ENCODE measurements at places on chromosomes 12 and 14.

DNA sequence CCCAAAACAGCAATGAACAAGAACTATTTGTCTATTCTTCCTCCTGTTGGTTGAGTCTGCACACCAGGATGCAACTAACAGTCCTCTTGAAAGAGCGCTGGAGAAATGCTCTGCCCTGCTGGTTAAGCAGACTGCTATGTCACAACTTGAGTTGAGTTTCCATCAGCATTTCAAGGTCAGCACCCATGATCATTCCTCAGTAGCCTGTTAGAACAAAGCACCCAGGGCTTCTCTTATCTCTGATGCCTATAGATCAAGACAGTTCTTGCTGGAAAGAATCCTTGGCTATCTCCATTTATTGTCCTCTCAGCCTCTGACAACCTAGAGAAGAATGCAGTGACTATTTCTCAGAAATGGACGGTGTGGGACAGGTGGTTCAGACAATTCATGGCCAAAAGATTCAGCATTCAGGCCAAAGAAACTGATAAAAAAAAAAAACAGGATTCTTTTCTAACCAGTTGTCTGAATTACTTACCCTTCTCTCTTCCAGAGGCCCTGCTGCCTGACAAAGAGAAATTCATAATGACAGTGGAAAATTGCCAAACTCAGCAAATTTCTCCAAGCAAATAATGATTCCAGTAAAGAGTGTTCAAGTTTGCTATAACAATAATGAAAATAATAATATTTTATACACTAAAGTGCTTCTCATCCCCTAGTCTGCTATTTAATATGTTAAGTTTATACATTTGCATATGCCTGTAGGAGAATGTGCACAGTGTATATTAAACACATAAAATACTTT is 306.7 kb downstream of the EMP1 start:
- no peak for DNase-seq

DNA sequence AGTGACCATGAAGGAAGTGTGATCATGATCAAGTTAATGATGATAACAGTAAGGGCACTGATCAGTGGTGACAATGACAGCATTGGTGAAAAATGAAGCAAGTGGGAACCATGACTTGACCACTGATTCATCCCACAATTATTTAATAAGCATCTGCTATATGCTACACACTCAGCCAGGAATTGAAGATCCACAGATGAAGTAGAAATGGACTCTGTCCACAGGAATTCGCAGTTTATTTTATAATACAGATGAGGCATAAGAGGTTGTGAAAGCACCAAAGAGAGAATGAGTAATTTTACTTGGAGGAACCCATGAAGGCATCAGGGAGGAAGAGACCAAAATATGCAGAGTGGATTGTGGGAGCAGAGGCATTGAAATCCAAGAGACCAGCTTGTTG is 33.8 kb upstream of the SMUG1 start:
- no peak for DNase-seq

- DNase-seq = no peak
Measured at GRCh38 chr14:101066826-101067510, 163.4 kb upstream of the RTL1 start.

GRCh38 chr14:93804654-93805053 is 16.4 kb upstream of the PRIMA1 start:
- DNase-seq = peak; percentile 88

DNA sequence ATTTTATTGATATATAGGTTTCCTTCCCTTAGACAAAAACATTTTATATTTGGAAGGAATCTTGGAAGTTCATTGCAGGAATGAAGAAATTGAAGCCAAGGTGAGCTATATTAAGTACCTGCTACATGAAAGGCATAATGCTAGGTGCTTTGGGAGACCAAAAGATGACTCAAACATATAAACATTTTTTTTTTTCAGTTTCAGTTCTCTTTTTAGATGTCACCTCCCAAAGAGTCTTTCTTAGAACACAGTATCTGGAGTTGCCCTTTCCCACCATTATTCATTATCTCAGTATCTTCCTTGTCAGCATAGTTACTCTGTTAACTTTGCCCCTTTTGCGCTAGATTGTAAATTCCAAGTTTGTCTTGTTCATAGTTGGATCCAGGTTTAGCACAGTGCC is 1.1 kb downstream of the LIN52 start:
- DNase-seq = no peak

DNA sequence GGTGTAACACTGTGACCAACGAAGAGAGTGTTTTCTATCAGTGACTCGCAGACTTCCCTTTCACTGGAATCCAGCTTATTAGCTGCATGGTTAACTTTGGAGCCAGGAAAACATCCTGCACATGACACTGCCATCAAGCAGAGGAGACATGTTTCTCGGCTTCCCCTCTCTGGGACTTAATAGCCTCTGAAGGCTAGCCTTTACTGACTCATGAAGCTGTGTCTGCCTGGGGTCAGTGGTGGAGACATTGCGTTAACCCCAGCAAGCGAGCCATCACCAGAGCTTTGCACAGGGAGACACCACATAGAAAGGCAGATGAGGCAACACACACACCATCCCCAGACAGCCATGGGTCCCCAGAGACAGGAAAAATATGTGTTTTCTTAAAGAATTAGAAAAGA is 126.9 kb upstream of the PRICKLE1 start:
- DNase-seq = no peak

DNA sequence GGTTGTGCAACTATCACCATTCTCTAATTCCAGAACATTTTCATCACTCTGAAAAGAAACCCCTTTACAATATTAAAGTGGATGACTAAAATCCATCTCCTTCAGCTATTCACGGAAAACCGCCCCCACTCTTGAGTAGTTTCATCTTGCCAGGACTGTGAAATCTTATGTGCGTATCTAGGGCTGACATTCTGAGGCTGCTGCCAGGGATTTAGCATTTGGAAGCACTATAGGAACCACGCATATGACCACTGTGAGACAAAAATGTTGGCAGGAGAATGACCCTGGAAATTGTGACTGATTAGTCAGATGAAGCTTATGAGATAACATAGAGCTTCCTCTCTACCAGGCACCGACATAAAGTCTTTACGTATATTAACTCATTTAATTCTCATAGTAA is 305.2 kb upstream of the PDE3A start:
- no peak for DNase-seq

DNA sequence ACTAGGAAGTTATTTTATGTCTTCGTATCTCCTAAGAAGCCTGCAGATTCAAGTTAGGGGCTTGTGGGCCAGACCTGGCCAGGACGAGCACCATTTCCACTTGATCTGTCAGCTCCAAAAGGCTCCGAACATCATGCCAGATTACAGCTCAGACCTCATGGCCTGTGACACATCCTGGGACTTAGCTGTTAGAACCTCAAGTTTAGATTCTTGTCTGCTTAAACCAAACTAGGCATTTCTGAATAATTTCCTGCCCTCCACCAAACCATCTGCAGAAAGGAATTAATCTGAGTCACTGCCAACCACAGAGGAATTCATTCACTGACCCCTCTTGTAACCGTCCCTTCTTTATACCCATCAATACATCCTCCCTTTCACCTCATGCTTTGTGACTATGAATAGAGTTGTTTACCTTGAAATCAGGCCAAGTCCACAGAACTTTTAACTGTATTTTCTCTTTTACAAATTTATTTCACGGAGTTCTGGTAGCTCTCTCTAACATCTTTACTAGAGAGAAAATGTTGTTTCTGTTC is 120.3 kb downstream of the FBXL14 start:
- DNase-seq = no peak

GRCh38 chr12:115946092-115946491 is 331.4 kb downstream of the MED13L start:
- no peak for DNase-seq

DNA sequence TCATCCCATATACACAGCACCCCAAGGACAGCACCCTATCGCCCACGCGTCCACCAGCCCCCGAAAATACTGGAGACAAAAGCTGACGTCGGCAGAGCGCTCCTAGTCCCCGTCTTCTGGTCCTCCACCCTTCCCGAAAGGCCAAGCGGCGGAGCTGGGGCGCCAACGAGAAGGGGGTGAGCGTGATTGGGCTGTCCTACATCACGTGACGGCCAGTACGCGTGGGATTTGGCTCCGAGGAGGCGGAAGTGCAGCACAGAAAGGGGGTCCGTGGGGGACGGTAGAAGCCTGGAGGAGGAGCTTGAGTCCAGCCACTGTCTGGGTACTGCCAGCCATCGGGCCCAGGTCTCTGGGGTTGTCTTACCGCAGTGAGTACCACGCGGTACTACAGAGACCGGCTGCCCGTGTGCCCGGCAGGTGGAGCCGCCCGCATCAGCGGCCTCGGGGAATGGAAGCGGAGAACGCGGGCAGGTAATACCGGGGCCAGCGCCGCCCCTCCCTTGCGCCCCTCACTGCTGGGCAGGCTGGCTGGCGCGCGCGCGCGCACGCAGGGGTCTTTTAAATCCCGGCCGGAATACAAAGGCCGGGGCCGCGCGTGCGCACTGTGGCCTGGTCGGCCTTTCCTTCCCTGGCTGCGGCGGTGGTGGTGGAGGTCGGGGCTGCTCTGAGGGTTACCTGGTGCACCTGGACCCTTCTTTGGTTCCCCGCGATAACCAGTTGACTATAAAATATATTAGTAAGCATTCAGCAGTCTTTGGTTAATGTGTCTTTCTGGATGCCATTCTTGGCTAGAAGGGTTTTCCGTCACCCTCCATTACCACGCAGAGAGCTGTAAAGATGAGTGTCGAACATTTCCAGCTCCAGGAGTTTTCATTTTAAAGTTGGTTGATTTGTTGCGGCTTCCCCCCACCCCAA is at the start of gene TDG:
Gene TDG (plus strand): TSS at position 283 of the 915 bp plus-strand sequence. CDS start 166 bp downstream, at position 449.
- peak; percentile 91 for DNase-seq

GRCh38 chr12:24075650-24076049 is 126.2 kb upstream of the SOX5 start:
- DNase-seq = no peak

GRCh38 chr12:107374161-107374840 is 281.0 kb upstream of the CRY1 start:
- DNase-seq = peak; percentile 32

- no peak for DNase-seq
Measured at GRCh38 chr12:104213952-104214351, 1.6 kb upstream of the TXNRD1 start.

DNA sequence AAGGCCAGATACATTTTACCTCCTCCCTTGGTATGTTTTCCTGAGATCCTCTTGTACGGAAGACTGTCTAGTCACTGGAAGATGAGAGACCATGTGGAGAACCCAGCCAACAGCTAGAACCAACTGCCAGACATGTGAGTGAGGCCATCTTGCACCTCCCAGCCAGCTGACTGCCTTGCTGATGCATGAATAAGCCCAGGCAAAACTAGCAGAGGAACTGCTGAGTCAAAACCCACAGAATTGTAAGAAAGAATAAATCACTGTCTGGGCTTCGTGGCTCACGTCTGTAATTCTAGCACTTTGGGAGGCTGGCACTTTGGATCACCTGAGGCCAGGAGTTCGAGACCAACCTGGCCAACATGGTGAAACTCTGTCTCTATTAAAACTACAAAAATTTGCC is 160.0 kb downstream of the TPH2 start:
- no peak for DNase-seq

GRCh38 chr12:79691511-79692248 is 916 bp upstream of the PAWR start:
- peak; percentile 39 for DNase-seq

DNA sequence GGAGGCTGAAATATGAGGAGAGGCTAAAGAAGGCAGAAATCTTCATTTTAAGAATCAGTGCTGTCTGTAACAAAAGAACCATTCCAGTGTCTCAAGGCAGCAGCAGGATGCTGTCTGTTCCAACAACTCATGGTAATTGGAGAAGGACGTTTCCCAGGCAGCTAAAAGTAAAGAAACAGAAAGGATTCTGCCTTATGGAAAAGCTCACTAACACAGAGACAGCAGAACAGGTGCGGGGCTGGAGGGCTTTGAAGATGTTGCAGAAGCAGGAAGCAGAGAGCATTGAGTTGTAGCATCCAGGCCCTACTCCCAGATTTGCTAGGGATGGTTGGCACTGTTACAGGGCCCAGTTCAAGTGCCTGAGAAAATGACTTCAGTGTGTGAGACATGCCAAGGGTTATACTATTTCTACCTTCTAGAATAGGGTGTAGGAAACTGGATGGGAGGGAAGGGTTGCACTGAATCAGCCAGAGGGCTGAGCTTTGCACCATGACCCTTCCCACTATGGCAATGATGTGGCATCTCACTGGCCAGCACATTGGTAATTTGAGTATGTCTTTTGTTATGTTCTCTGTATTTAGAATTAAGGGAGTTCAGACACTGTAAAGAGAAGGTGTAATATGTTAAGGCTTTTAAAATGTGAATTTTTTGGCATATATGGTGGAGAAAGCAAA is 160.0 kb upstream of the FBXO33 start:
- DNase-seq = no peak

- DNase-seq = no peak
Measured at GRCh38 chr14:66944872-66945271, 244.4 kb upstream of the GARIN2 start.

GRCh38 chr12:79524507-79525148 is 166.1 kb downstream of the PAWR start:
- DNase-seq = no peak

GRCh38 chr12:57620936-57621496 is 9.8 kb downstream of the ARHGEF25 start:
- peak; percentile 89 for DNase-seq

GRCh38 chr12:119249383-119250155 is 70.8 kb downstream of the HSPB8 start:
- no peak for DNase-seq

DNA sequence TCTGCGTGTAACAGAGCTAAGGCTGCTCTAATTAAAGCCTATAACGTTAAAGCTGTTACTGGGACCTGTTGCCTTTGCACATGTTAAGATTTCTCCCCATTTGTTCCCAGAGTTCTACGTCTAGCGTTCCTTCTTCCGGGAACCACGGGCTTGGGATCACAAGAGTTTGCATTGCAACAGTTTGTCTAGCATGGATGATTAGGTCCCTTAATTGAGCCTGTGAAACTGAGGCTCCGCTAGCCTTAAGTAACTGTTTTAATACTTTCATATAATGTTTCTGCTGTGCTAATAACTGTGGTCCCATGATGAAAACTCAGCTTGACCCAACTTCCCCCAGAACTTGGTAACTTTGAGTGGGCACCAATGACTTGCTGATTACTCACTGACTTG is 16.7 kb upstream of the LYZ start:
- DNase-seq = no peak

- DNase-seq = no peak
Measured at GRCh38 chr14:72178517-72178916, 246.3 kb downstream of the RGS6 start.

DNA sequence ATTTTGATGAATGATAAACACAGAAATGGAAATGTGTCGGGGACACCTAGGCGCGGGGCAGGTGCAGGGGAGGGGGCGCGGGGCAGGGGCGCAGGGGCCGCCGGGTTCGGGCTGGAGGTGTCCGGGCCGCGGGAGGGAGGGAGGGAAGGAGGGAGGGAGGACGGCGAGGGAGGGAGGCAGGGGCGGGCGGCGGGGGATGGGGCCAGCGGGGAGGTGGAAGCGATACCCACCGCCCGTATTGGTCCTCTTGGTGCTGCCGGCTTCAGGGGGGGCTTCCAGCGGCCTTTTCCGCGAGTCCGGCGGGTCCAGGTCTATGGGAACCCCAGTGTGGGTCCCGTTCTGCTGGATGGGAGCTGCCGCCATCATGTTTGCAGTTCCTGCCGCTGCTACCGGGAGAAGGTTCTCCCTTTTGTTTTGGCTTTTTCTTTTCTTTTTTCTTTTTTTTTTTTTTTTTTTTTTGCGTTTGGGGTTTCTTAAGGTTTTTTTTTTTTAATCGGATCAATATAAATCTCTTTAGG is 703 bp downstream of the NOVA1 start:
- DNase-seq = peak; percentile 68

- DNase-seq = no peak
Measured at GRCh38 chr12:126905752-126906151, 1361.2 kb upstream of the TMEM132C start.

- no peak for DNase-seq
Measured at GRCh38 chr12:87779858-87780498, 249.2 kb downstream of the C12orf50 start.
